Motor neuron (in vitro differentiated cells): ENCODE measurements at places on chromosomes 12 and 14. TPM values are rescaled to one million over a fixed set of nuclear protein-coding genes. Genes with fewer than 3 reads are reported as not detected.

MANSC4 gene
- total RNA-seq = not detected in 2 replicates

PRH2 gene
- total RNA-seq = 0.88 and 1.1 TPM in 2 replicates

SOS2 gene
- 18.7 and 19.1 TPM in 2 replicates for total RNA-seq

OTOGL gene
- total RNA-seq = 0.15 and 0.19 TPM in 2 replicates

AMDHD1 gene
- 0.49 and 0.88 TPM in 2 replicates for total RNA-seq

ERP27 gene
- 0.15 TPM in 1 of 2 replicates, not detected in the other for total RNA-seq

C12orf54 gene
- total RNA-seq = 0.86 TPM in 1 of 2 replicates, not detected in the other

CYP46A1 gene
- 3.8 TPM in 2 replicates for total RNA-seq

LRTM2 gene
- total RNA-seq = 0.18 and 2.5 TPM in 2 replicates

CLECL1 gene
- total RNA-seq = not detected in 2 replicates

ATXN7L3B gene
- total RNA-seq = 47.2 and 52.2 TPM in 2 replicates

PMEL gene
- 1.1 and 1.2 TPM in 2 replicates for total RNA-seq

P2RX2 gene
- 0.34 TPM in 1 of 2 replicates, not detected in the other for total RNA-seq

STON2 gene
- 58.5 and 76.7 TPM in 2 replicates for total RNA-seq

ANKRD33 gene
- total RNA-seq = 0.09 and 0.29 TPM in 2 replicates

CIDEB gene
- total RNA-seq = not detected in 2 replicates

ACAD10 gene
- 12.9 and 16.8 TPM in 2 replicates for total RNA-seq
